ENCODE measurements at places on chromosomes 7 and 10. TPM values are rescaled to one million over a fixed set of nuclear protein-coding genes. Genes with fewer than 3 reads are reported as not detected.

DNA sequence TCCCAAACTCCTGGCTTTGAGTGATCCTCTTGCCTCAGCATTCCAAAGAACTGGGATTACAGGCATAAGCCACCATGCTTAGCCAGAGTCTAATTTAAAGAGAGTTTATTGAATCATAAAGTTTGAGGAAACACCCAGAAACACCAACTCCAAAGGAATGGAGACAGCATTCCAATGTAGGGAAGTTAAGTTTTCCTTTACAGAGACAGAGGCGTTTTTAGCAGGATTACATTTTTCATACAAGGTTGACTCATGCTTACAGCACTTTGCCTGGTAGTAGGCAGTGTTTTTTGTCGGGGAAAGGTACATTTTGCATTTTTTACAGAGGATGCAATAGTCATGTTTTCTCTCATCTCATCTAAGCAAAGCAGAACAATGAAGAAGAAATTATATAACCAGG is 18.9 kb upstream of the OPN4 start:
- H3K27ac ChIP-seq: peak overlapping the region; percentile 60
- no peaks in the 10 kb centered on the region for H3K36me3 ChIP-seq
- DNase-seq: peak; percentile 92
- H3K4me1 ChIP-seq: peaks cover 17% of the 10 kb centered on the region
- no peak overlapping the region for H3K4me3 ChIP-seq

GRCh38 chr7:150515248-150516147 is 826 bp downstream of the GIMAP7 start:
- no peak overlapping the region for H3K27ac ChIP-seq
- no peaks in the 10 kb centered on the region for H3K27me3 ChIP-seq
- no peaks in the 10 kb centered on the region for H3K4me1 ChIP-seq

Gene UTF1
- total RNA-seq: not detected

Gene TEX47
- not detected for total RNA-seq

DNA sequence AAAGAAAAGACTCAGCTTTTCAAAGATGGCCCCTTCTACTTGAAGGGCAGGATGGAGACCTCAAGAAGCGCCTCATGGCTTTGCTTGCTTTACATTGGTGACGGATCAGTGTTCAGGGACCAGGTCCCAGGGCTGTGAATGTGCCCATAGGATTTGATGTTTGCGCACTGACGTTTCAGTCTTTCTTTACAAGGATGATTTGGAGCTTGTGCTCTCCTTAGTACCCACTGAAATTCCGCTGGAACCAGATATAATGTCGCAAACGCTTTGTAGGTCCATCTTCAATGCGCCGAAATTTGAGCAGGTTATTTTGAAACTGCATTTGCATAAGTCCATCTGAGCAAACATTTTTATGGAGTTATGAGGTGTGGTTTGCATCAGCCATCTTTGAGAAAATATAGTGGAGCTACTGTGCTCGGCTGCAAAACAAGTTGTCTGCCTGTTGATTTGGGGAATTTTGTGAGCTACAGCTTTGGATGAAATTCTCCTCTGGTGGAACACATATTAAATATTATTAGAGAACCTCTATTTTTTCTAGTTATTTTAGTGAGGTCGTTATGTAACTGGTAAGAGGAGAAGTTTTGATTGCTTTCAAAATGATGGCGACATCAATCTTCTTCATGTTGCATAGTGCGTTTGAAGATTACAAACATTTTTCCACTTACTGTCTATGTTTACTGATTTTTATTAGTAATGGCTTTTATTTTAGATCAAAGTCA is 2.4 kb downstream of the RBM20 start:
- no peaks in the 10 kb centered on the region for H3K36me3 ChIP-seq
- DNase-seq: no peak
- no peak overlapping the region for H3K27ac ChIP-seq
- H3K27me3 ChIP-seq: peaks cover 63% of the 10 kb centered on the region
- no peak overlapping the region for H3K4me3 ChIP-seq
- peaks cover 4% of the 10 kb centered on the region for H3K4me1 ChIP-seq

DNA sequence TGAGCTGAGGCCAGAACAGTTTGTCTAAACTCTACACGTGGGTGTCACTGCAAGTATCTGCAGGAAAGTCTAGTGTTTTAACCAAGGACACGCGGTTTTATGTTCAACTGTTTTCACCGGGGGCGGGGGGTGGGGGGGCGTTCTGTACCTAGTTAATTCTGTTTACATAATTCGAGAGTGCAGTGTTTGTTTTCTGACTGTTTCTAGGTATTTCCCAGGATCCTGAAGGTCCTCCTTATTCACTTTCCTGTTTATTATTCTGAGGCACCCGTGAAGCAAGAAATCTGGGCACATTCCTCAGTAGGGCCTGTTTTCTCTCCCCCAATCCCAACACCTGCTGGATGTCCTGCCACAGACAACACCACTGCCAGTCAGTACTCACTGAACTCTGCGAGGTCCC is 7.6 kb downstream of the LOXL4 start:
- no peaks in the 10 kb centered on the region for H3K4me1 ChIP-seq
- no peak overlapping the region for H3K27ac ChIP-seq
- no peak overlapping the region for H3K4me3 ChIP-seq

DNA sequence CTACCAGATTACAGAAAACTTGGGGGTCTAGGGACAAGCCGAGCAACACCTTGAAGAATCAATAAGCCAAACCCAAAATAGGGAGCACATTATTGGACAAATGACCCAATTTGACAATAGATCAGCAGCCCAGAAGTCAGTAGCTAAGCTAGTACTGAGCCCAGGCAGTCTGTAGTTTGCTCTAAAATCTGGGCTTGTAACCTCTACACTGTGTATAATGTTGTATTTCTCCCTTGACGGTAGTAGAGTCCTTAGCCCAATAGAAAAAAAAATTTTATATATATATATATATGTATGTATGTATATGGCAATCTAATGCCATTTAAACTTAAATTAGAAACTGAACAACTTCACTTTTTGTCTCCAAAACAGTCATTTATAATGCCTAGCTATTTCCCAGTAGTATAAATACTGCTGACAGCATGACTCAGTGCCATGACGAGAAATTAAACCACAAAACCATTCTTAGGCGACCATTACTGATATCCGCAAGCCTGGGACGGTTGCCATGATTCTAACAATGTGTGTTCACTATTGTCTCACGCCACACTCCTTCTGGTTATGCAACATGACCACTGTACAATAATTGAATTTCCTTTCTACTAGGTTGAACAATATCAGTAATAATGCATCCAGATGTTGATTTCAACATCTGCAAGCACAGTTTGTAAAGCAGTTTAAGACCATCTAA is 110.5 kb downstream of the IPMK start:
- peak overlapping the region; percentile 51 for H3K27ac ChIP-seq
- DNase-seq: peak; percentile 48
- H3K4me1 ChIP-seq: peaks cover 15% of the 10 kb centered on the region

GRCh38 chr10:130479926-130480325 is 343.7 kb downstream of the GLRX3 start:
- no peak overlapping the region for H3K4me3 ChIP-seq
- no peaks in the 10 kb centered on the region for H3K4me1 ChIP-seq

DNA sequence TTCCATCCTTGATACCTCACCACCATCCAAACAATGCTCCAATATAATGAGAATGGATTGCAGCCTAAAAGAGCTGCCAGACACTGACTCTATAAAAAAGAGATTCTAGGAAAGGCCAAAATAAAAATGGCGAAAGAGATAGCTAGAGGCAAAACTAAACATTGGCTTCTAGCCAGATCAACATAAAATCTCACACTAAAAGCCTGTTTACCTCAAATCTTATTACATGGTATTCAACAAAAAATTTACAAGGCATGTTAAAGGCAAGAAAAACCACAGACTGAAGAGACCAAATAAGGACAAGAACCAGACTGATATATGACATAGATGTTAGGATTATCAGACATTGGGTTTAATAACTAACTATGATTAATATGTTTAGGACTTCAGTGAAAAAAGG is 1127.0 kb downstream of the DNAJB9 start:
- no peak overlapping the region for H3K27ac ChIP-seq
- no peak overlapping the region for H3K4me3 ChIP-seq
- no peaks in the 10 kb centered on the region for H3K36me3 ChIP-seq

DNA sequence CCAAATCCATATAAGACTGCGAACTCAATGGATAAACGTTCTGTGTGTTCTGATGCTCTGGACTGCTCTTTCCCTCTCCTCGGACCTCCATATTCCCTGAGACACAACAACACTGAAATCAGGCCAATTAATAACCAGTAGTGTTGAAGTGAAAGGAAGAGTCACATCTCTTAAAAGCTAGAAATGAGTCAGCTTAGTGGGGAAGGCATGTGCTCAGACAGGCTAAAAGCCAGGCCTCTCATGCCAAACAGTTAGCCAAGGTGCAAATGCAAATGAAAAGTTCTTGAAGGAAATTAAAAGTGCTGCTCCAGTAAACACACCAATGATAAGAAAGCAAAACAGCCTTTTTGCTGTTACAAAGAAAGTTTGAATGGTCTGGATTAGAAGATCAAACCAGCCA is 29.3 kb downstream of the TNS3 start:
- no peaks in the 10 kb centered on the region for H3K27me3 ChIP-seq
- no peak overlapping the region for H3K4me3 ChIP-seq
- H3K27ac ChIP-seq: peak overlapping the region; percentile 37
- no peaks in the 10 kb centered on the region for H3K36me3 ChIP-seq

GRCh38 chr10:107275806-107276205 is 111.3 kb upstream of the SORCS1 start:
- DNase-seq: no peak
- no peak overlapping the region for H3K27ac ChIP-seq
- no peak overlapping the region for H3K4me3 ChIP-seq
- H3K27me3 ChIP-seq: no peaks in the 10 kb centered on the region

DNA sequence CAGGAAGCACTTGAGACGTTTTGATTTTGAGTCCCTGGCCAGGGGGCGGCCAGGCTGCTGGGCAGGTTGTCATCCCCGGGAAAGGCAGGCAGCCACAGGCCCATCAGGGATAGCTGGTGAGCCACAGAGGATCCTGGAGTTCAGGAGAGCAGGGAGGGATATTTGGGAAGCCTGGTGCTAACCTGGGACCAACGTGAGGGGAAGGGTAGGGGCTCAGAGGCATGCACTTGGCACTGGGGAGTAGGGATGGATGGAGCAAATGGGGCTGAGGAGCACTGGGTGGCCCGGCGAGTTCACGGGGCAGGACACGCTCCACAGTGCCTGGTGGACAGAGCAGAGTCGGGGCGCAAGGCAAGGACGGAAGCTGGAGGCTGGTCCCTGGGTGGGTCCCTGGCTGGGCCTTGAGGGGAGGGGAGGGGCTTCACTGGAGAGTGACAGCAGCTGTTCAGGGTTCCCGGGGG is 30.2 kb downstream of the LRRC27 start:
- H3K27me3 ChIP-seq: no peaks in the 10 kb centered on the region
- peak; percentile 72 for DNase-seq
- no peak overlapping the region for H3K27ac ChIP-seq
- H3K4me3 ChIP-seq: no peak overlapping the region

DNA sequence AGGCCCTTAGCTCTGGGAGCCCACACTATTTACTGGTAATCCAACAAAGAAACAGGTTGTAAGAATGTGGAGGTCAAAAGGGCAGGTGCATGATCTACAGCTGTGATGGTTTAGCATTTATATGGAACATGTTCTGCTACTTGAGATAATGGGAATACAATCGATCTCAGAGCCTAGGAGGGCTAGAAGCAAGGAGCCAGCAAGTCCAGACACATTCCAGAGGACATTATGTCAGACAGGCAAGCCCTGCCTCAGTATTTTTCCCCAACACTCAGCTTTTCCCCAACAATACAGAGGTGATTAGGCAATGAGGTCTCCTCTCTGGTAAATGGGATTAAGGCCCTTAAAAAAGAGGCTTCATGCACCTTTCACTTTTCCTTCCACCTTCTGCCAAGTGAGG is 21.4 kb upstream of the GNAT3 start:
- H3K27ac ChIP-seq: no peak overlapping the region
- no peaks in the 10 kb centered on the region for H3K27me3 ChIP-seq
- no peak for DNase-seq
- H3K36me3 ChIP-seq: no peaks in the 10 kb centered on the region
- H3K4me3 ChIP-seq: no peak overlapping the region

DNA sequence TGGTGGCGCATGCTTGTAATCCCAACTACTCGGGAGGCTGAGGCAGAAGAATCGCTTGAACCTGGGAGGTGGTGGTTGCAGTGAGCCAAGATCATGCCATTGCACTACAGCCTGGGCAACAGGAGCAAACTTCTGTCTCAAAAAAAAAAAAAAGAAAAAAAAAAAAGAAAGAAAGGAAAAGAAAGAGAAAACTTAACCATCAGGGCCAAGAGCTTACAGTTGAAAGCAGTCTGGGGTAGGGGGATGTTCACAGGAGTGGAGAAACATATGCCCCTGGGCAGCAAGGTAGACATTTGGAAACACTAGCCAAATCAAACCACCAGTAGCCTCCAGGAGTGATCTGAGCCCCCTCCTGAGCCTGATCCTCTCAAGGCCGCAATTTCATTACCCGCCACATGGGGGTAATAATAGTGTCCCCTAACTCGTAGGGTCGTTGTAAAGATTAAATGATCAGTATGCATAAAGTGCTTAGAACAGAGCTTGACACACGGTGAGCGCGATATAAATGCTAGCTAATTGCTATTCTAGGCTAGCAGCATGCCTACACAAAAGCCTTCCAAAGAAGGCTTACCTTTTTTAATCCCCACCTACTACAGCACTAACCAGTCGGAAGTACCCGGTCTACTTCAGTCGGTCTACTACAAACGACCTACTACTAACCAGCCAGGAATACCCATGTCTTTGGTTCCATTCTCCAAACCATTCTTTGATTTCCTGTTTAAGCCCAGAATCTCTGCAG is 274.3 kb upstream of the NEBL start:
- no peak overlapping the region for H3K27ac ChIP-seq
- no peak overlapping the region for H3K4me3 ChIP-seq
- no peaks in the 10 kb centered on the region for H3K36me3 ChIP-seq
- peak; percentile 85 for DNase-seq
- no peaks in the 10 kb centered on the region for H3K4me1 ChIP-seq

Gene VPS50
- total RNA-seq: 40.4 TPM

Gene GIMAP2
- 9.4 TPM for total RNA-seq

Gene TAS2R41
- total RNA-seq: not detected

- H3K27me3 ChIP-seq: no peaks in the 10 kb centered on the region
- peaks cover 8% of the 10 kb centered on the region for H3K36me3 ChIP-seq
- H3K4me1 ChIP-seq: no peaks in the 10 kb centered on the region
- DNase-seq: no peak
- no peak overlapping the region for H3K4me3 ChIP-seq
- no peak overlapping the region for H3K27ac ChIP-seq
These were observed 21.7 kb upstream of the NCAPG2 start for GRCh38 chr7:158726277-158726807.

Gene FAM25C
- not detected for total RNA-seq

Gene FGL2
- under 0.01 TPM for total RNA-seq

DNA sequence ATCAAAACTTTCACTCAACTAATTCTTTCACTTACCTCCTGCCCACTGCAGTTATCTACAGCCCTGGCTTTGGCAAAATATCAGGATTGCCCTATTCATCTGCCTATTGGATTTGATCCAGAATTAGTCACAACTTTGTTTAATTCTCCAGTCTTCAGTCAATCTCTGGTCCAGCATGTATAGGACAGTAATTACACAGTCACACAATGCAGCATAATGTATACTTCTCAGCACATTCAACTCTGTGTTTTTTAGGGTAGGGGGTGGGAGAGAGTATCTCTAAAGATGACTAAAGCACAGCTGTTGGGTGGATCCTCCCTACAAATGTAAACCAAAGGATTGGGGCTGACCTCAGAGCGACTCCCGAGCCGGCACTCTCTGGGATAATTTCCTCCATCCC is 17.7 kb upstream of the NRP1 start:
- peak; percentile 65 for DNase-seq
- no peaks in the 10 kb centered on the region for H3K27me3 ChIP-seq
- no peak overlapping the region for H3K4me3 ChIP-seq
- H3K4me1 ChIP-seq: peaks cover 14% of the 10 kb centered on the region
- no peaks in the 10 kb centered on the region for H3K36me3 ChIP-seq

Measured in osteoblast (primary cell).